ENCODE measurements at places on chromosomes 2 and 18.

GRCh38 chr2:102735416-102736109 lies 26.3 kb upstream of the TMEM182 start:
- DNase-seq, result no peak

GRCh38 chr2:210233487-210233886 lies 8.2 kb upstream of the ACADL start:
- no peak for DNase-seq

GRCh38 chr18:75203416-75204268 lies 5.3 kb downstream of the PTGR3 start:
- DNase-seq, result no peak

- DNase-seq, result no peak
Measured at GRCh38 chr18:23612434-23613090, 26.3 kb upstream of the NPC1 start.

DNA sequence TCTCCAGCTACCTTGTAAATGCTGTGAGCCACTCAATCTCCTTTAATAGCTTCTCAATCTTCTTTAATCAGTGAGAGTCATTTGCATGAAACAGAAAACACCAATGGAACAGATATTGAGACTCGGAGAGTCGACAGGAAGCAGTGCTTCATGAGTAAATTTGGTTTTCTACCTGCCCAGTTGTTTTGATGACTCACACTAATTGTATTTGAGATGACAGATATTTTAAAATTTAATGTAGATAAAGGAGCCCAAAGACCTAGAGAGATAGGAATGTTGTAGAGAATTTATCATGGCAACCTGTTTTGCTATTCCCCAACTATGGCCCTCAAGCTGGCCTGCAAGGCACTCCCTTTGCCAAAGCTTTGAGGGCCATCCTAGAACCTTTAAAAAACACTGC lies 119.1 kb downstream of the CDC42EP3 start:
- no peak for DNase-seq

GRCh38 chr2:222319586-222320435 lies 21.0 kb upstream of the PAX3 start:
- DNase-seq, result no peak
